ENCODE measurements at places on chromosomes 5 and 9.

DNA sequence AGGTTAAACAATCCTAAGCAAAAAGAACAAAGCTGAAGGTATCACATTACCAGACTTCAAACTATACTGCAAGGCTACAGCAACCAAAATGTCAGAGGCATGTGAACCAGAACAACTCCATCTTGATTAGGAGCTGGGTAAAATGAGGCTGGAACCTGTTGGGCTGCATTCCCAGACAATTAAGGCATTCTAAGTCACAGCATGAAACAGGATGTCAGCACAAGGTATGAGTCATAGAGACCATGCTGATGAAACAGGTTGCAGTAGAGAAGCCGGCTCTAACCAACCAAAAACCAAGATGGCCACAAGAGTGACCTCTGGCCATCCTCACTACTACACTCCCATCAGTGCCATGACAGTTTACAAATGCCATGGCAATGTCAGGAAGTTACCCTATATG lies 252.0 kb downstream of the RASEF start:
- H3K4me3 ChIP-seq, result no peak overlapping the region
- DNase-seq, result no peak
- no peaks in the 10 kb centered on the region for H3K27me3 ChIP-seq
- H3K36me3 ChIP-seq, result no peaks in the 10 kb centered on the region
- no peaks in the 10 kb centered on the region for H3K4me1 ChIP-seq

- no peak for DNase-seq
- no peak overlapping the region for H3K4me3 ChIP-seq
- peaks cover 1% of the 10 kb centered on the region for H3K27me3 ChIP-seq
- H3K36me3 ChIP-seq, result no peaks in the 10 kb centered on the region
Measured at GRCh38 chr5:156582193-156582598, 255.2 kb downstream of the SGCD start.

- H3K27ac ChIP-seq, result no peak overlapping the region
- peaks cover 17% of the 10 kb centered on the region for H3K36me3 ChIP-seq
- no peaks in the 10 kb centered on the region for H3K4me1 ChIP-seq
- H3K4me3 ChIP-seq, result no peak overlapping the region
Measured at GRCh38 chr5:173602423-173602822, 14.0 kb downstream of the BOD1 start.

DNA sequence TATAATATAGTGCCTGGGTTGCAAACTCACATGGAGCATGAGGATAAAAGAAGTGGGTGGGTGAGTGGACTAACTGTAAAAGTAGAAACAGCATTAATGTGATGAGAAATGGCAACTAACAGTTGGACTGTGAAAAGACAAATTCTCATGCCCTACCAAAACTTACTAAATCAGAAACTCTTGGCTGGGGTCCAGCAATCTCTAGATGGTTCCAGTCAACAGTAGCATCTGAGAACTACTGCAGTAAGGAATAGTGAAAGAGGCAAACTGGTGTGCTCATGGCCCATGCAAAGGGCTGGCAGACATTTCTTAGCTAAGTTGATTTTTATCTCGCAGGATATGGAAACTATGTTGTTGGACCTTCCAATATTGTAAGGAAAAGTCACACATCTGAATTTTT lies 150.3 kb downstream of the PIK3R1 start:
- H3K36me3 ChIP-seq, result no peaks in the 10 kb centered on the region
- DNase-seq, result no peak
- no peak overlapping the region for H3K27ac ChIP-seq

- no peak overlapping the region for H3K27ac ChIP-seq
- DNase-seq, result peak; percentile 26
- no peaks in the 10 kb centered on the region for H3K36me3 ChIP-seq
- H3K27me3 ChIP-seq, result no peaks in the 10 kb centered on the region
- no peaks in the 10 kb centered on the region for H3K4me1 ChIP-seq
Measured at GRCh38 chr5:66757219-66757833, 161.1 kb downstream of the MAST4 start.

DNA sequence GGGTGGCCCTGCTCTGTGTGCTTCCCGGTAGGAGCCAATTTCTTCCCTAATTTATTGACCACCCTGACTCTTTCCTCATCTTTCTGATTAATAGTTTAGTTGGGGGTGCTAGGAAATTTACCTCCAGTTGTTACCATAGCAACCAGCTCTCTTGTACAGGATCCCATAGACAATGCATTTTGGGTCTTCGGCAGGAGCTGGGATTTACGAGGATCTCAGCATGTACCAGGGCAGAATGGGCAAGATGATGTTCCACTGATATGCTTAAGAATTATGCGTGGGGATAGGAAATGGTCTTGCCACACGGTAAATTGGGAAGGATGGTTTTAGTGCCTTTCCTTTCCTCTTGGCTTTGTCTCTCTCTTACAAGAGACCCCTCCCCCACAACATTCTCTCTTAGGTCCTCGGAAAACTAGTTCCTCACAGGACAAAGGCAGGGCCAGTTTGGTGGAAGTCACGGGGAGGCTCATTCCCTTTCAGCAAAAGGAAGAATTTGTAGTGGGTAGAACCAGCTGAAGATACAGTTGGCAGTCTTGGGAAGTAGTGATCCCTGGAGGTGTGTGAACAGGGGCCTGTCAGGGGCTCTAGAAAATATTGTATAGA lies 133.4 kb upstream of the SHB start:
- H3K4me1 ChIP-seq, result peaks cover 21% of the 10 kb centered on the region
- no peaks in the 10 kb centered on the region for H3K36me3 ChIP-seq
- no peak for DNase-seq
- H3K4me3 ChIP-seq, result no peak overlapping the region

DNA sequence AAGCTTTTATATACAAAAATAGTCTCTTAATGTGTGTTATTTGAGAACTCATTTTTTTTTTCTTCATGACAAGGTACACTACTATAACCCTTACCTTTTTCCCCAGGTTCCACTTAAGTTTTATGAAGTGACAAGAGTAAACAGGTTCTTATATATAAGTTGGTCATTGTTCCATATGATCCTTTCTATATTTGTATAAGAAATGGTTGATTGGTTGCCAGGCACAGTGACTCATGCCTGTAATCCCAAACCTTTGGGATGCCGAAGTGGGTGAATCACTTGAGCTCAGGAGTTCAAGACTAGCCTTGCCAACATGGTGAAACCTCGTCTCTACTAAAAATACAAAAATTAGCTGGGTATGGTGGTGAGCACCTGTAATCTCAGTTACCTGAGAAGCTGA lies 108.3 kb downstream of the PCSK1 start:
- no peak overlapping the region for H3K4me3 ChIP-seq
- H3K27me3 ChIP-seq, result no peaks in the 10 kb centered on the region
- no peak overlapping the region for H3K27ac ChIP-seq
- H3K4me1 ChIP-seq, result peaks cover 26% of the 10 kb centered on the region

DNA sequence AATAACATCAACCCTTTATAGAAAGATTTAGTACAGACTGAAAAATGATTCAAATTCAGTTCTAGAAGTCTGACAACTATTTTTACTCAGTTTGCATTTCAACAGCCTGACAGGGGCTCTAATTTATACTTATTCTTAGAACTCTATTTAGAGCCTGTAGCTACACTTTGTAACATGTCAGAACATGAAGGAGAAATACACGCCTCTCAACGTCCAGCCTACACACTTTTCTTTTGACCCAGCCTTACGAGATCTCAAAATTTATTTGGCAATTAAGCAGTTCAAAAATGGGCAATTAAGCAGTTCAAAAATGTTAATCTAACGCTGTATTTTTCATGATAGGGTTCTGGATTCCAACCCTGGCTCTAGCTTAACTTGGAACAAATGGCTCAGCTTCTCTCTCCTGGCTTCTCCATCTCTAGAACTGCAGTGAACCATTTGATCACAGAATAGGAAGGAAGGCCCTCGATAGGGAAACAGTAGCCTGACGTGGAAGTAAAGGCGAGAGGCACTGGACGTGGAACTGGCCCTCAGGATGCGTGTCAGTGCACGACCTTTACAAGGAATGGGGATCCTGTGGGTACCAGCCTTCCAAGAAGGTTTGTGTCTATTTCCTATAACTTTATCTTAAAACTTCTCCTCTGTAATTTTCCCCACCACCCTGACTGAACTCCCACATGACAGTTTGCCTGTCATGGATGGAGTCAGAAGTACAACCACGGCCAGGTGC lies 66.4 kb downstream of the PRRT1B start:
- peaks cover 12% of the 10 kb centered on the region for H3K4me1 ChIP-seq
- H3K27me3 ChIP-seq, result peaks cover 24% of the 10 kb centered on the region
- peak overlapping the region; percentile 52 for H3K4me3 ChIP-seq

DNA sequence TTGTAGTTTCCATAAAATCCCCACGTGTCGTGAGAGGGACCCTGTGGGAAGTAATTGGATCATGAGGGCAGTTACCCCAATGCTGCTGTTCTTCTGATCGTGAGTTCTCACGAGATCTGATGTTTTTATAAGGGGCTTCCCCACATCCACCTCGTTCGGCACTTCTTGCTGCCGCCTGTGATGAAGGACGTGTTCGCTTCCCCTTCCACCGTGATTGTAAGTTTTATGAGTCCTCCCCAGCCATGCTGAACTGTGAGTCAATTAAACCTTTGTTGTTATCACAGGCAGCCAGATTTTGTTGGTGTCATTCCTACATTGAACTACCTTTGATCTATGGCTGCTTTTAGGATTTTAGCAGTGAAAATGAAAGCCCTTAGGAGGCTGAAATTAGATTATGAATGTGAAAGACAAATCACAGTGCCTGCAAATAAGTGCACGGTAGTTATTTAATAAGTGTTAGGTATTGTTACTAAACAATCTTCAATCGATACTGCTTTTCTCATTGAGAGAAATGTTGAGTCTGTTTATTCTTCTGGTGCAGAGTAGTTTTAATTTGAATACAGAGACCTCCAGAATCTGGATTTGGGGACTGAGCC lies 68.0 kb upstream of the C6 start:
- no peaks in the 10 kb centered on the region for H3K4me1 ChIP-seq
- H3K27me3 ChIP-seq, result no peaks in the 10 kb centered on the region
- H3K36me3 ChIP-seq, result no peaks in the 10 kb centered on the region
- H3K27ac ChIP-seq, result no peak overlapping the region
- no peak for DNase-seq

DNA sequence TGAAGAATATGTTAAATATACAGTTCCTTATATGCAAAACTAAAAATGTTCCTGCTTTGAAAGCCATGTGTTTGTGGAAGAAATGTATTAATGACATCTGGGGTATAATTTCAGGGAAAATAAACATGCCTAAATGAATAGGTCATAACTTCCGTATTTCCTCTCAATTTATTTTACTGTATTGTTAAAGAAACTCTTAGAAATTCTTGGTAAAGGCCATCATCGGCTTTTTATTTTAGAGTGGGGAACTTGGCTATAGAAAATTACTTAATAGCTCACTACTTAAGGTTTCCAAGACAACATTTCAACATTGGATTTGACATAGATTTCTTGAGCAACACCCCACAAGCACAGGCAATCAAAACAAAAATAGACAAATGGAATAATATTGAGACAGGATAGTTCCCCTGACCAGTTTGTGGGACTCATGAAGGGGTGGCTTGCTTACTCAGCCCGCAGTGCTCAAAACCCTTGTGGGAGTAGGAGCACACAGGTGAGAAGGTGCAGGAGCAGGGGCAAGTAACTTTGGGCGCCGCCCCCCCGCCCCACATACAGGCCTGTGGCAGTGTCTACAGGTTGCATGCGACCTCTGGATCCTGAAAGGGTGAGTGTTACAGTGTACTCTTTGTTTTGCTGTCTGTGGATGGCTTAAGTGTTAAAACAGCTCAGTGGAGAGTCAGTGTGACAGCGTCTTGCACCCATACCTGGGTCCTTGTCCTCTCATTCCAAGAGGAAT lies 891.4 kb upstream of the C9orf72 start:
- H3K27me3 ChIP-seq, result no peaks in the 10 kb centered on the region

DNA sequence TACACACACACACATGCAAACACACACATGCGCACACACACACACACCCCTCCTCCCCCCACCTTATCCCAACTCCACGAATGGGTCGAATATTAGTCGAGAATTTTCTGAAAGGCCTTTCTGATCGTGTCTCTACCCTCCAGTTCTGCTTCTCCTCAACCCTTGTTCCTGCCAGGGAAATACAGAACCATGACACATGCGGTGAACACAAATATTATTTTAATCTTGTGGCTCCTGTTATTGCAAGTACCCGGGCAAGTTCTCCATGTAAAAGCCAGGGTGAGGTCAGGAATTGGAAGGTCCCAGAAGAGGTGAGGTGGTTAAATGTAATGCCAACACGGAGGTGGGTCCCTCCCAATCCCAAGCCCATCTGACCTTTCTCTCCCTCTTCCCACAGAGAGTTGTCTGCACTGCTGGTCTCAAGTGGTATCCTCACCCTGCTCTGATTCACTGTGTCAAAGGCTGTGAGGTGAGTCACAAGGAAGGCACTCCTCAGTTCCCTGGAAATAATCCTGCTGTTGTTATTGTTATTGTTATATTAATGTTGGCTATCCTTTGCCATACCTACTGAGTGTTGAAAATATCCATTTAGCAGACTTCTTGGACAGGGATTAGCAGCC lies 223.7 kb downstream of the PAPPA start:
- H3K4me3 ChIP-seq, result no peak overlapping the region
- DNase-seq, result no peak
- no peaks in the 10 kb centered on the region for H3K27me3 ChIP-seq

DNA sequence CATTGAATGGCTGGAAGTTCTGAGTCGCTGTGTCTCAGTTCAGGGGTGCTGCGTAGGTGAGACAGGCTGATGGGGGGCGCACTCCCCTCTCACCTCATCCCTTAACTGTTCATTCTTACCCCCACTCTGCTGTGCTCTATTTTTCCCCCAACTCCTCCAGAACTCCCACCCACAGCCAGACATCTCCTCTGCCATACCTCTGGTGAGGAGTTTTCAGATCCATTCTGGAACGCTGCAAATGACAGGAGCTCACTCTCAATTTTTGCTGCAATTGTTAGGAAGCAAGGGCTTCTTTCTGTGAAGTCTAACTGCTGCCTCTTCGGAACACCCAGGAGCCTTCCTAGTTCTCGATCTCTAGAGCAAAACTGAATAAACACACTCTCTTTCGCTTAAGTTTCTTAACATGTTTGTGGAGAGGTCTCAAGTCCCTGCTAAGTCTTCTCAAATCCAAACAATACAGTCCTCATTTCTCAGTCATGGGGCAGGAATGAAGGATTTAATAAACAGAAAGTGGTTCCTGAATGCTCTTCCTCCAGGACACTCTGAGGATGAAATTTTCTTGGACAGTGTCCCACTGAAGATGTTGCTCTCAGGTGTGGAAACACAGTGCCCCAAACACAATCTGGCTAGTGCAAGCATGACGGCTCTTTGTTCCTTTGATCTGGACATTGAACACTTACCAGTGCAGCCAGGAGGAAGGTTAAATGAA lies 387.7 kb downstream of the KDM4C start:
- peaks cover 15% of the 10 kb centered on the region for H3K4me1 ChIP-seq
- no peak overlapping the region for H3K4me3 ChIP-seq
- H3K27me3 ChIP-seq, result no peaks in the 10 kb centered on the region
- H3K36me3 ChIP-seq, result peaks cover 4% of the 10 kb centered on the region

GRCh38 chr5:6576861-6577501 lies 55.9 kb downstream of the NSUN2 start:
- no peak overlapping the region for H3K27ac ChIP-seq
- H3K36me3 ChIP-seq, result peaks cover 2% of the 10 kb centered on the region
- peaks cover 6% of the 10 kb centered on the region for H3K27me3 ChIP-seq
- H3K4me3 ChIP-seq, result no peak overlapping the region
- no peaks in the 10 kb centered on the region for H3K4me1 ChIP-seq

Data from endothelial cell (in vitro differentiated cells).